ENCODE measurements at places on chromosomes 6 and 20.

- no peak for DNase-seq
These were observed 18.8 kb upstream of the TBC1D20 start for GRCh38 chr20:481167-481566.

DNA sequence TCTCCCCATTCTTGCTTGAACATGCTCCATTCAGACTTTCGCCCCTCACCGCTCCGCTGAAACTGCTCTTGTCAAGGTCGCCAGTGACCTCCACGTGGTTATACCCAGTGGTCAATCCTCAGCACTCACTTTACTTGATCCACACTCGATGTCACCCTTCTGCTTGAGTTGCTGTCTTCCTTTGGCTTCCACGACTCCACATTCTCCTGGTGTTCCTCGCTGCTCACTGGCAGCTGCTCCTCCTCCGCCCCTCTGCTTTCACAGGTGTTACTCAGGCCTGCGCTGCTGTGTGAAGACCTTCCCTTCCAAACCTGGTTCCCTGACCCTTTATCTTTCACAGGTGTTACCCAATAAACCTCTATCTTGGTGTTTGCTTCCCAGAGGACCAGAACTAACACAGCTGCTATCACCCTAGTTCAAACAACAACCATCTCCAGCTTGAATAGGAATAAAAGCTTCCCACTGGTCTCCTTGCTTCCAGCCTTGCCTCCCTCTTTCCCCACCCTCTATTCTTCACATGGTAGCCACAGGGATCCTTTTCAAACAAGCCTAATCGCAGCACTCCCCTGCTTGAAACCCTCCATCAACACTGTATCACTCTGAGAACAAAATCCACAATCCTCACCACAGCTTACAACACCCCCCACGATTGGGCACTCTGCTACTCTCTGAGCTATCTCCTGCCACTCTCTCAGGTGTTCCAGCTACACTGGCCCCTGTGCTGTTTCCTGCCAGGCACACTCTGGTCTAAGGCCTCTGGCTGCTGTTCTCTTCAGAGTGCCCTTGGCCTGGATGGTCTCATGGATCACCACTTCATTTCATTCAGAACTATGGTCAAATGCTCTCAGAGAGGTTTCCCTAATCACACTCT lies 10.7 kb downstream of the PPIL1 start:
- DNase-seq = no peak

DNA sequence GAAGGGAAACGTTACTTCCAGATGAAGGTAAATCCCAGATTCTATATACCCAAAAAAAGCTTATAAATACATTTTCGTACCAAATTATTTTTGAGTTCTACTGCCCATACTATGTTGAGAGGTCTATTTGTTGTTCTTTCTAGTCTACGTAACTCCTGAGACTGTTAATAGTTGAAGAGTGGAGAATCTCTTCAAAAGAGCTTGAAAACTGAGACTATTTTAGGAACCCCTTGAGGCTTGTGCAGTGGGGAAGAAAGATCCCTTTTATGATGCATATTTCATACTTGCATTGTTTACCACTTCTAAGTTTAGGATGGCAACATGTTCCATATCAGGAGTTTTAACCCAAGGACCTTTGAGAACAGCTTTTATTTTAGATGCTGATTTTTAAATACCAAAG lies 245.0 kb downstream of the TMEM242 start:
- no peak for DNase-seq

DNA sequence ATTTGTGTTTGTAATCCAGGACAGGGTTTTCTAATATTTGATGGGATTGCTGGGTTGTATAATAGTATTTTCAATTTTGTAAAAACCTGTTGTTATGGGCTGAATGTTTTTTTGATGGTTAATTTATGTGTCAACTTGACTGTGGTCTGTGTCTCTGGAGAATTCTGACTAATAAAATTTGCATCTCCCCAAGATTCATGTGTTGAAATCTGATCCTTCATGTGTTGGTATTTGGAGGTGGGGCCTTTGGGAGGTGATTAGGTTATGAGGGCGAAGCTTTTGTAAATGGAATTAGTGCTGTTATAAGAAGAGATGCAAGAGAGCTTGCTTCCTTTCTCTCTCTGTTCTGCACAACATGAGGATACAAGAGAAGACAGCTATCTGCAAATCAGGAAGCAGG lies 48.7 kb upstream of the SAMD5 start:
- no peak for DNase-seq

GRCh38 chr20:13841206-13841605 lies 56.4 kb downstream of the NDUFAF5 start:
- DNase-seq = no peak

DNA sequence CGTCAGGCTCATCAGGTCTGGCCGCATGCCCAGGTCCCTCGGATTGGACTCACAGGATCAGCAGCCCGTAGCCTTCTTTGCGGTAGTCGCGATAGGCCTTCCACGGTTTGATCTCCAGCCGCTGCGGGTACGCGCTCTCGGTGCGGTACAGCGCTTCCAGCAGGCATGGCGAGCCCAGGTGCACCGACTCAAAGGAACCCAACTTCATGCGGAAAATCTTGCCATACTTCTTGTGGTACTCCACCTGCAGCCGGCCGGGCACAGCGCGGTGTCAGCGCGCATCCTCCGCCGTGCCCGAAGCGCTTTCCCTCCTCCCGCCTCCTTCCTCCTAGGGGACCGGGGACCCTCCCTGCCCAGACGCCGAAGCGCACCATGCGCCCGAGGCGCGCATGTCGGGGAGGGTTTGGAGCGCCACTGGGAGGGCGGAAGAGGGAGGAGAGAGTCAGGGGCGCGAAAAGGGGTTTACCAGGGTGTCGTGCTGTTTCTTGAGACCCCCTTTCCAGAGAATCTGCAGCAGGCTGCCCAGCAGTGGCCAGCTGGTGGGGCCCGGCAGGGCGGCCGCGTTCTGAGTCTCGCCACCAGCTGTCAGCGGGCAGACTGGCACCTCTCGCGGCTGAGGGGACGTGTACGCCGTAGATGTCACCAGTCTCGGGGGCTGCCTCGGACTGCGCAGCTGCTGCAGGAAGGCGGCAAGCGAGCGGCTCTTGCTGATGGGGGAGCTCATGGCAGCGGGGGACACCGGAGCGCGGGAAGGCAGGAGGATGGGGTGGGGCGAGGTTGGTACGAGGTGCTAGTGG lies 732 bp downstream of the CYP24A1 start:
- no peak for DNase-seq

GRCh38 chr6:80433010-80433672 lies 326.7 kb downstream of the BCKDHB start:
- DNase-seq = no peak

GRCh38 chr6:163965426-163966348 lies 551.2 kb downstream of the QKI start:
- DNase-seq = no peak
